ENCODE measurements at places on chromosomes 13 and 19. TPM values are rescaled to one million over a fixed set of nuclear protein-coding genes. Genes with fewer than 3 reads are reported as not detected.

Gene ZNF560
- not detected for total RNA-seq

Gene SLITRK6
- total RNA-seq, result 42.3 TPM

Gene PHLDB3
- 8.5 TPM for total RNA-seq

Gene SIGLEC7
- not detected for total RNA-seq

Gene KCNN1
- total RNA-seq, result not detected

DNA sequence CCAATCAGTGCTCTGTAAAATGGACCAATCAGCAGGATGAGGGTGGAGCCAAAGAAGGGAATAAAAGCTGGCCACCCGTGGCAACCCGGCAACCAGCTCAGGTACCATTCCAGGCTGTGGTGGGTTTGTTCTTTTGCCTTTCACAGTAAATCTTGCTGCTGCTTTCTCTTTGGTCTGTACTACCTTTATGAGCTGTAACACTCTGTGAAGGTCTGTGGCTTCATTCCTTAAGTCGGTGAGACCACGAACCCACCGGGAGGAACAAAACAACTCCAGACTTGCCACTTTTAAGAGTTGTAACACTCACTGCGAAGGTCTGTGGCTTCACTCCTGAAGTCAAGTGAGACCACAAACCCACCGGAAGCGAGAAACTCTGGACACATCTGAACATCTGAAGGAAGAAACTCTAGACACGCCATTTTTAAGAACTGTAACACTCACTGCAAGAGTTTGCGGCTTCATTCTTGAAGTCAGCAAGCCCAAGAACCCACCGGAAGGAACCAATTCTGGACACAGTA is 16.5 kb upstream of the SPACA6 start:
- H3K27ac ChIP-seq, result no peak overlapping the region
- no peaks in the 10 kb centered on the region for H3K4me1 ChIP-seq
- peaks cover 16% of the 10 kb centered on the region for H3K27me3 ChIP-seq

DNA sequence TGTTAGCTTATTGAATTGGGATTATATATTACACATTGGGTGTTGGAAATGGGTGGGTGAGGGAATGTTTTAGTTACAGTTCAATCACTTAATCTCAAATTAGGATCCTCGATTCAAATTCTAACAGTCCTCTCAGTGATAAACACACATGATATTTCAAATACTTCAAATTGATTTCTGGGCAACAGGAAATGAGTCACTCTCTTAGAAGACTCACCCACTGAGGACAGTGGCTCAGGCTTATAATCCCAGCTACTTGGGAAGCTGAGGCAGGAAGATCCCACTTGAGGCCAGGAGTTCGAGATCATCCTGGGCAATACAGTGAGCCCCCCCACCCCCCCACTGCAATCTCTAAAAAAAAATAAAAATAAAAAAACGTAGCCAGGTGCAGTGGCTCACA is 435.3 kb downstream of the KLF12 start:
- no peak for DNase-seq
- H3K27me3 ChIP-seq, result no peaks in the 10 kb centered on the region
- H3K27ac ChIP-seq, result no peak overlapping the region
- no peak overlapping the region for H3K4me3 ChIP-seq

GRCh38 chr19:43634872-43635560 is 4.6 kb downstream of the CADM4 start:
- peaks cover 26% of the 10 kb centered on the region for H3K27me3 ChIP-seq
- no peaks in the 10 kb centered on the region for H3K36me3 ChIP-seq
- H3K4me3 ChIP-seq, result peak overlapping the region; percentile 45
- no peak for DNase-seq
- peaks cover 12% of the 10 kb centered on the region for H3K4me1 ChIP-seq

- no peaks in the 10 kb centered on the region for H3K27me3 ChIP-seq
- no peak for DNase-seq
- peak overlapping the region; percentile 13 for H3K27ac ChIP-seq
- no peaks in the 10 kb centered on the region for H3K36me3 ChIP-seq
- no peak overlapping the region for H3K4me3 ChIP-seq
Observed at GRCh38 chr13:107842562-107843180, 372.7 kb downstream of the LIG4 start.

GRCh38 chr13:24064371-24064770 is 96.1 kb upstream of the SPATA13 start:
- peaks cover 2% of the 10 kb centered on the region for H3K27me3 ChIP-seq
- peaks cover 5% of the 10 kb centered on the region for H3K4me1 ChIP-seq
- H3K27ac ChIP-seq, result no peak overlapping the region
- DNase-seq, result no peak

- no peak overlapping the region for H3K4me3 ChIP-seq
- no peaks in the 10 kb centered on the region for H3K27me3 ChIP-seq
- no peaks in the 10 kb centered on the region for H3K4me1 ChIP-seq
- no peak for DNase-seq
- no peak overlapping the region for H3K27ac ChIP-seq
Observed at GRCh38 chr13:111602874-111603273, 282.4 kb downstream of the TEX29 start.

DNA sequence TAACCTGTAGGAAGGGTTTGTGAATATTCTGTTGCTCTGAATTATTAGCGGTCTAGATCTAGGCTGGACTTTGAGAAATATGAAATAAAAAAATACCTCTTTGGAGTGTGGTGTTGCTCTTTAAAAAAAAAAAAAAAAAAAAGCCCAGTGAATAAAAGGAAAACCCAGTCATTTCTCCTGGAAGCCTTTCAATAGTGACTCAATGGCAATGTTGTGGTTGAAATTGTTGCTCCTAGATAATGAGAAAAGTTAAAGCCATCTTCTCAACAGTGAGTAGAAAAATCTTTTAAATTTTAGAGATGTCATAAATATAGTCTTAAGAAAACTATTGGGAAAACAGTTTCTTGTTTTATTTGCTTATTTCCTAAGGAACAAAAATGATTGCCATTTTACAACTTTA is 135.3 kb downstream of the RFC3 start:
- H3K27me3 ChIP-seq, result no peaks in the 10 kb centered on the region
- DNase-seq, result no peak
- no peak overlapping the region for H3K4me3 ChIP-seq
- H3K4me1 ChIP-seq, result no peaks in the 10 kb centered on the region
- no peak overlapping the region for H3K27ac ChIP-seq

DNA sequence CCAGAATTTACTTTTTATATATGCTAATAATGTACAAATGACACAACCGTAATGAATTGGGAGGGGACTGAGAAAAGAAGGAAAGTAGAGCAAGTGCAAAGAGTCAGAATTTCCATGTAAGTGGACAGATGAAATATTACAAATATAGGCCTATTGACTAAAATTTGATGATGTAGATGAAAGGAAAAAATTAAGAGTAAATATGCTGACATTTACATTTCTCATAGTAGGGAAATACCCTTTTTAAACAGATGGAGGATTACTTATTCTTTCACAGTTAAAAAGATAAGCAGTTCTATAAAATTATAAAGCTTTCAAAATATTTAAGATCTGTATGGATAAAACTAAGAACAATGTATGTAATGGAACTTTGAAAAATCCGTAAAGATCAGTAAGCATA is 185.4 kb downstream of the NBEA start:
- H3K4me1 ChIP-seq, result no peaks in the 10 kb centered on the region
- H3K27ac ChIP-seq, result no peak overlapping the region
- no peaks in the 10 kb centered on the region for H3K27me3 ChIP-seq
- DNase-seq, result no peak
- peaks cover 2% of the 10 kb centered on the region for H3K36me3 ChIP-seq
- no peak overlapping the region for H3K4me3 ChIP-seq

DNA sequence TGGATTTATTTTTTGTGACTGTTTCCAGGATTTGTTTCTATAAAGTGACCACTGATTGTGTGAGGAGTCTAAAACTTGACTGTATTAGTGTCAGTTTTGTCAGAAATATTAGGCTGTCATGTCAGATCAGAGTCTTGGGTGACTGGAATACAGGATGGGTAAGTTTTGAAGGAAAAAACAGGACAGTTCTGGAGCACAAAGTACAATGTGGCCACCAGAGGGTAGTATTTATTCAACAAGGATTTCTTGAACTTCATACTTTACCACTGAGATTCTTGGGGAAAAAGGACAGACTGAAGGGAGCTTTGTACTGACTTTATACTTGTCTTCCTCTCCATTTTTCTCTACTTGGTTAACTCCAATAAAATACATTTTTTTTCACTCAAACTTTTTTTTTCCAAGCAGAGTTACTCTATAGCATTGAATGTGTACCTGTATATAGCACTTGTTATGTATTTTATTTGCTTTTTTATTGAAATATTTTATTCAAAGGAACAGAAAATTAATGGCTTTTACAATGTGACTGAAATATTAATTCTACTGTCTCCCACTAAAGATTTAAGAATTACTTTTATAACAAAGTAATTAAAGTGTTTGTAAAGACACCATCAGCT is 51.1 kb downstream of the LMO7 start:
- H3K27ac ChIP-seq, result no peak overlapping the region
- no peak overlapping the region for H3K4me3 ChIP-seq
- H3K36me3 ChIP-seq, result peaks cover 10% of the 10 kb centered on the region
- H3K27me3 ChIP-seq, result no peaks in the 10 kb centered on the region
- DNase-seq, result no peak

DNA sequence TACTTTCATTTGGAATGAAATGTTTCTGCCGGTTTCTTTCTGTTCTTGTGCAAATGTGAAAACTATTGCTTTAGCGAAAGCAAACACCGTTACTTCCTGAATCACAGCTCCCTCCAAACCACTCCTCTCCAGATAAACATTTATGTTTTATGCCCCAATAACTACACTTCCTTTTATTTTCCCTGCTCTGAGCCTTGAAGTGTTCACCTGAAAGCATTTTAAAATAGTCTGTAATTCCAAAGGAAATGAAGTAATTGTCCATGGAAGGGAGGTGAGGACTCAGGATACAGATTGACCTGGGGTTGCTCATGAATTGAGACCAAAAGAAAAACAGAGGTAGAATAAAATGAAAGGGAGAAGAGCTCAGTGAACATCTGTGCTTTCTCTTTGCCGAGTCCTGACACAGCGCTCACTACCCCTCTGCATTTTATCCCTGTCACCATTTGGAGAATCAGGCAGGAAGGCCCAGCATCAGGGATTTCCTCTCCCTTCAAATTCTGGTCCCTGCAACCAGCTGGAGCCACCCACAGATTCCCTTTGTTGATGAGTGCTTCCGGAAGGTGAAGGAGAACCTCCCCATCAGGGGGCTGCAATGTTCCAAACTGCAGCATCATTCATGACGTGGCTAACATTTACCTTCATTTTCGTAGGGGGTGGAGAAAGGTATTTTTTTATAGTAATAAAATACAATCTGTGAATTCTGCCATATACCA is 171.9 kb downstream of the ITGBL1 start:
- H3K36me3 ChIP-seq, result peaks cover 49% of the 10 kb centered on the region
- H3K27me3 ChIP-seq, result no peaks in the 10 kb centered on the region
- peaks cover 76% of the 10 kb centered on the region for H3K4me1 ChIP-seq
